Fibroblast of villous mesenchyme (primary cell): ENCODE measurements at places on chromosomes 2 and 18. TPM values are rescaled to one million over a fixed set of nuclear protein-coding genes. Genes with fewer than 3 reads are reported as not detected.

The GPAT2 gene
- total RNA-seq = 1.9 and 3.5 TPM in 2 replicates

The ZNF385B gene
- total RNA-seq = not detected in 2 replicates

The PPM1B gene
- 20.6 and 25.9 TPM in 2 replicates for total RNA-seq

GRCh38 chr2:61439241-61440002 is 31.5 kb downstream of the USP34 start:
- DNase-seq = no peak

DNA sequence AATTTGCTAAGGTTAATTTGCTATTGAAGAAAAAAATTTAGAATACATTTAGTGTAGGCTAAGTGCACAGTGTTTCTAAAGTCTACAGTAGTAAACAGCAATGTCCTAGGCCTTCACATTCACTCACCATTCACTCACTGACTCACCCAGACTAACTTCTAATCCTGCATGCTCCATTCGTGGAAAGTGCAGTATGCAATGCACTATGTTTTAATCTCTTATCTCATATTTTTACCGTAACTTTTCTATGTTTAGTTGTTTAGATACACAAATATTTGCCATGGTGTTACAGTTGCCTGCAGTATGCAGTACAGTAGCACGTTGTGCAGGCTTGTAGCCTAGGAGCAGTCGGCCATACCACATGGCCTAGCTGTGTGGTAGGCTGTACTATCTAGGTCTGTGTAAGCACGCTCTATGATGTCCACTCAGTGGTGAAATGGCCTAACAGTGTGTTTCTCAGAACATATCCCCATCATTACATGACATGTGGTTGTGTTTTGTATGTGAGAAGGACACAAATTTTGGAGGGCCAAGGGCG is 18.1 kb upstream of the RFX8 start:
- DNase-seq = peak; percentile 39

DNA sequence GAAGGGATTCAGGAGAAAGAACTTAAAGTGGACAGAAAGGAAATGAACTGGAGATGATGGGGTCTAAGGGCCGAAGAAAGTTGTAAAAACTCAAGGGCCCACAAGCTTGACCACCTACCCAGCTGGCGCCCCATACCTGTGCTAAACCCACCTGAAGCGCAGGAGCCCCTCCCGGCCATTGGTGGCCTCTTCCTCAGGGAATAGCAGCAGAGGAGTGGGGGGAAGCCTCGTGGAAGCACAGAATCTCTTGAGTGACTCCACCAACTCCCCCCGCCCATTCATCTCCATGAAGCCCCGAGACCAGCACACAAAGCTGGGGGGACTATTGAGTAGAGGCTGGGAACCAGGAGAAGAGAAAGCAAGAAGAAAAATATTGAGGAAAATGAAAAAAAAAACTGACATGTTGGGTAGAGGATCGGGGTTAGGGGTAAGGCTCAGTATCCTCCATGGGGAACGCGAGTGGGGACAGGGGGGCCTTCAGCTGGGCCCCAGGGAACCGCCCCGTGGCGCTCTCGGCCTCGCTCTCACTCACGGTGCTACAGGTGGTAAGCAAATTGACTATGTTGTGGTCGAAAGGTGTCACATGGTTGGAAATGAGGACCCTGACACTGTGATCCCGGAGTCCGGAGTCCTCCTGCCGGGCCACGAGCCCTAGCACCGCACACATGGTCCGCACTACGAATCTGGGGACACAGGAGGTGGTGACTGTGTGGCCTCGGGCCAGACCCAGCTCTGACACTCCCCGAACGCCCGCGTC is 728 bp downstream of the AUP1 start:
- no peak for DNase-seq

DNA sequence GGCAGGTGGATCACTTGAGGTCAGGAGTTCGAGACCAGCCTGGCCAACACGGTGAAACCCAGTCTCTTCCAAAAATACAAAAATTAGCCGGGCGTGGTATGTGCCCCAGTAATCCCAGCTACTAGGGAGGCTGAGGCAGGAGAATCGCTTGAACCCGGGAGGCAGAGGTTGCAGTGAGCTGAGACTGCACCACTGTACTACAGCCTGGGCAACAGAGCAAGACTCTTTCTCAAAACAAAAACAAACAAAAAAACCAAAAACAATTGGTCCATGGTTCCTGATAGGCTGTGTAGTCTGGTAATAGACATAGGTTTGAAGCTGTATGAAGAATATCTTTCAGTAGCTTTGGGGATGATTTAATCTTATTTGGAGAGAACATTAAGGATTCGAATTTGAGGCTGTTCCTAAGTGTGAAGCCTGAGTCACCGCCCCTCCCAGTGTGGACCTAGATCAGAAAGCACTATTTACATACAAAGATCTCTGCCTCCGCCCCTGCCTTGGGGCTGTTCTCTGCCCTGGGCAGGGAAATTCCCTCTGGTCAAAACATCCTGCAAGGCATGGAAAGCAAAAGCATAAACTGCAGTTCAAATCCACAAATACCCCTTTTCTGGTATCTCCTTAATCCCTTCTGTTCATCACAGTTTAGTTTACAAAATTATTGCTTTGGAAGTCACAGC is 52.8 kb upstream of the PMAIP1 start:
- DNase-seq = peak; percentile 91

GRCh38 chr2:81050580-81051095 is 746.1 kb upstream of the LRRTM1 start:
- DNase-seq = no peak

DNA sequence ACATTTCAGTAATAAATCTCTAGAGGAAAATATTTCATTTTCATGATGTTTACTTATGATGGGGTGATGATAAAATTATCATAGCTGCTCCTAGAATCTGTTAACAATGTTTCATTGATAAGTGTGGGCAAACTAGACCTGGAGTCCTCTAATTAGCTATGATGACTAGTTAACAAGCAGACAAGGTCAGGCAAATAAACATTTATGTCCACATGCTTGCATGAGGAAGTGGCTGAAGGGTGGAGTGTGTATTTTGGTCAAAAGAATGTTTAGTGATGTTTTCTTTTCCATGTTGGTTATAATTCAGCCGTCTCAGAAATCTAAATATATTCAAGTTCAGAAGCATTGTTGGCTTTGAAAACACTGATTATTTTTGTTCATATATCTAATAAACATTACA is 99.9 kb upstream of the FN1 start:
- DNase-seq = peak; percentile 72

GRCh38 chr2:105391763-105392662 is 6.8 kb downstream of the FHL2 start:
- DNase-seq = no peak

- DNase-seq = no peak
These were observed 1.4 kb downstream of the CNTNAP5 start for GRCh38 chr2:124026503-124026902.

DNA sequence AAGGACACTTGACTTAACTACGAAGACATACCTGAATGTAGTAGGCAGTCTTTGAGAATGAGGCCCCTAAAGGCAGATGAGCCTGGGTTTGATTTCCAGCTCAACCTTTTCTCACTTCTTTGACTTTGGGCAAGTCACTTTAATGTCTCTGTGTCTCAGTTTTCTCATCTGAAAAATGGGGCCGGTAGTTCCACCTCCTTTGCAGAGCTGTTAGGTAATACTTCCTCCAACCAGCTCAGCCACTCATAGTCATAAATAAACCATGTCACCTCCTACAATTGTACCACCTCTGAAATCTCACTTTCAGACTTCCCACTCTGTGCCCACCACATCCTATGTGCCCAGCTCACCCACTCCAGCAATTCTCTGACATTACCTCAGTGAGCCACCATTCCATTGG is 10.4 kb downstream of the ARHGAP25 start:
- DNase-seq = no peak

DNA sequence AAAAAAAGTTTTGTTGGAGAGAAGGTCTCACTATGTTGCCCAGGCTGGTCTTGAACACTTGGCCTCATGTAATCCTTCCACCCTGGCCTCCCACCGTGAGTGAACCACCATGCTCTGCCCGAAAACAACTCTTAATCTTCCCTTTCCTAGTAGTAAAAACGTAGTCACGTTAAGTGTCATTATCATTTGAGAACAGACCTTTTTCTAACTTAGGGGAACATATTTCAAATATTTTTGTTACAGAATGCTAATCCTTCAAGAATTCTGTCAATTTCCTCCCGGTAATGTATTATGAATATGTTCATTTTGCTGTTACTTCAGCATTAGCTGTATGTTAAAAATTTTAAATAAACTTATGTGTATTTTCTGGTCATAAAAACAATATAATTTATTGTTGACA is 49.7 kb downstream of the MTA3 start:
- peak; percentile 14 for DNase-seq
